ENCODE measurements at places on chromosomes 11 and 22.

DNA sequence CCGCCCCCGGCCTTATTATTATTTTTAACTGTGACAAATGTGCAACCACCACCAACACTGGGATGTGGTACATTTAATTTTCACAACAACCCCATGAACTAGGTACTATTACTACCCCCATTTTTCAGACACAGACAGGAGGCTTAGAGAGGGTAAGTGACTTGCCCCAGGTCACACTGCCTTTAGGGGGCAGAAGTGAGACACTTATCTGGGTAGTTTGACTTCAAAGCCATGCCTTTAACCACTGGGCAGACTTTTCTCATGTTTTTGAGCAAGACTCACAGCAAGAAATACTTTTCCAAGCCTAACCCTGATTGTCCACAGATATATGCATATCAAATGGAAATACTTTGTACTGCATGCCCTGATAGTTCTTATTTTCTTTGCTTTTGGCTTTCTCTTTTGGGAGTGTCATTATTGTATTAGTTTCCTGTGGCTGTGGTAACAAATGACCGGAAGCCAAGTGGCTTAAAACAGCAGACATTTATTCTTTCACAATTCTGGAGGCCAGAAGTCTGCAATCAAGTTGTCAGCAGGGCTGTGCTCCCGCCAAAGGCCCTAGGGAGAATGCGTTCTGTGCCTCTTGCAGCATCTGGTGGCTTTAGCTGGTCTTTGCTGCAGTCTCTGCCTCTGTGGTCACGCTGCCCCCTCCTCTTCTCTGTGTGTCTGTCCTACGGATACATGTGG lies 110.8 kb downstream of the GRIK4 start:
- no peak for DNase-seq

- peak; percentile 43 for DNase-seq
Measured at GRCh38 chr11:75996523-75997442, 181.8 kb downstream of the UVRAG start.

DNA sequence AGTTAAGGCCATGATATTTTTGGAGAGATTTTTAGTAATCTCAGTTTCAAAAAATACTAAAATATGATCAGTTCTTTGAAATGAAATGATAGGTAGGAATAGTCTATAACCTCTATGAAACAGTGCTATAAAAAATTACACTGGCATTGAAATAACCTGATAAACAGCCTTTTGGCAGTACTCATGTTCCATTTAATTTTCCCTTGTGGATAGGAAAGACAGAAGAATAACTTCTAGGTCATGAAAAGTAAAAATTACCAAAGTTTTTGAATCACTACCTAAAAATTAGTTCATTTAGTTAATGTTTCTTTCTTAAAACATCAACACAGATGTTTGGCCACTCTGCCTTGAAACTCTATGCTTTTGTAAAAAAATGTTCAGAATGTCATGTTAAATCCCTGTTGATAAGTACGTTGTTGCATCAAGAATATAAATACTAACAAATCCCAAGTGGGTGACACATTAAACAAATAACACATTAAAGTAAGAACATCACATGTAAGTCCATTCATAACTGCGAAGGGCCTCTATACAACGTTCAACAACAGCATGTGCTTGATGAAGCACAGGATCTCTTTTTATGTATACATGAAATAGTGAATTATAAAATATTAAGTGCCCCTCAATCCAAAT lies 290.2 kb downstream of the SWAP70 start:
- DNase-seq: no peak

- DNase-seq: no peak
Measured at GRCh38 chr22:21449531-21450319, 17.5 kb upstream of the TMEM191C start.

DNA sequence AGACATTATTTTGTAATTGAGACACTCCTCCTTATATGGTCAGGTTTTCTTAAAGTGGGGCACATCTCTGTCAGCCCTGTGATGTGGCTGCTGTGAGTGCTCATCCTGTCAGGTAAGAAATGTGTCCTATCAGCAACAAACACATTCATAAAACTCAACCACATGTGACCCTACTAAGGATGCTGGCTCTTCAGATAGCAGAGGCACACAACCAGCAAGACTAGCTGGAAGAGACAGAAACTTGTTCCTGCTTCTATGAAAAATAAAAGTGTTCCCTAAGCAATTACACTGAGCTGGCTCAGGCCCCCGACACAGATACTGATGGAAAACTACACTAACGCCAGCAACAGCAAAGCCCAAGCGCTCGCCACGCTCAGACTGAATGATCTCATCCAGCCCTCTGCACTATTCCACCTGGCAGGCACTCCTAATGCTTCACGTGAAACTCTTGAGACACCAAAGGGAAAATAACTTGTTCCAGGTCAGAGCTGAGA lies 49.8 kb upstream of the CYP2D6 start:
- DNase-seq: no peak

- no peak for DNase-seq
Measured at GRCh38 chr22:46963672-46964545, 201.5 kb downstream of the TBC1D22A start.

GRCh38 chr11:92702037-92702804 lies 267.2 kb upstream of the MTNR1B start:
- DNase-seq: no peak

DNA sequence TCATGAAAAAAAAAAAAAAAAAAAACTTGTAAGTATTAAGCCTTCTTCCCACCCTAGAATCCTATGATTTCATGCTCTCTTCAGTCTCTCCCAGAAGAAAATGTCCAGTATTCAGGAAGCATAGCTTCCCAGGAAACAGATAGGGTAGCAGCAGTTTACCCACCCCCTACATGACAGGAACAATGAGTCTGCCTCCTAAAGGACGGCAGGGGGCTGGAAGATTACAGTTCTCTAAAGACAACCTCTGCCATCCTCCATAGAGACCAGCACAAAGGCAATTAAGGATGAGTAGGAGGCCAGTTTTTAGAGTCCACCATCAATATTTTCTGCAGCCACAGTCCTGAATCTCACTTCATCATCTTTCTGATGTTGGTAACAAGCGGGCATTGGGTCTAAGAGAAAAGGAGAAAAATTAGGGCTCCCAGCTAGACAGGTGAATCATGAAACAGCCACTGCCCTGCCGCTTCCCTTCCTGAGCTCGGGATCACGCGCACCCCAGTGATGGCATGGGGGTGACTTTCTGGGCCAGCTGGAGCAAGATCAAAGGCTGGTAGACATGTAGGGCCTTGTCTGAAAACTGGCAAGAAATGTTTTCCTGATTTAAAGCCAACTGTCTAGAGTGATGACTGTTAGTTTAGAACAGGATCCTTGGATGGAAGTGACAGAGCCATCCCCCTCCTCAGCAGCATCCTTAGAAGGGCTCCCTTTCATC lies 322.8 kb downstream of the LARGE1 start:
- no peak for DNase-seq

DNA sequence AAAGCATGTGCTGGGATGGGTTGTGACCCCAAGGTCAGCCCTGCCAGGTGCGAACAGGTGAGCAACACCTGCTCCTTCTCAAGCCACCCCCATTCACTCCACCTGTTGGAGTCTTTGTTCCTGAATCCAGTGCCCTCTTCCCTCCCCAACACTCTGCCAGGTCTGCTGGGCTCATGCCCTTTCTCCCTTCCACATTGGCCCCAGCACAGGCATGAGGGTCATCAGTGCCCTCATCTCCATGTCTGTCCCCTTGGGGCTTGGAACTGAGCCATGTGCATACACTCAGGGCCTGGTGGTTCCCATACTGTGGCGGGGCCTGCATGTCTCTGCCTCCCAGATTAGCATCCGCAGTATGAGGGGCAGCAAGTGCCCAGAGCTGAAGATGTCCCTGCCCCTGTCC lies 19.1 kb downstream of the RFPL2 start:
- DNase-seq: no peak

DNA sequence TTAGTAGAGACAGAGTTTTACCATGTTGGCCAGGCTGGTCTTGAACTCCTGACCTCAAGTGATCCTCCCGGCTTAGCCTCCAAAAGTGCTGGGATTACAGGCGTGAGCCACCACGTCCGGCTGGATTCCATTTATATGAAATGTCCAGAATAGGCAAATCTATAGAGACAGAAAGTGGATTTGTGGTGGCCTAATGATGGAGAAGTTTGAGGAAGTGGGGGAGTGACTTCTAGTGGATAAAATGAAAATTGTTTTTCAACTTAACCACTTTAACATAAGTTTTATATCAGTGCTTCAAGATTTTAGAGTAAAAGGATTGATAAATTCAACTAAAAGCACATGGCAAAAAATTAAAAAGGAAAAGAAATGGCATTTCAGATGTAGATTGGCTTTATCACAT lies 66.2 kb downstream of the HIPK3 start:
- no peak for DNase-seq

DNA sequence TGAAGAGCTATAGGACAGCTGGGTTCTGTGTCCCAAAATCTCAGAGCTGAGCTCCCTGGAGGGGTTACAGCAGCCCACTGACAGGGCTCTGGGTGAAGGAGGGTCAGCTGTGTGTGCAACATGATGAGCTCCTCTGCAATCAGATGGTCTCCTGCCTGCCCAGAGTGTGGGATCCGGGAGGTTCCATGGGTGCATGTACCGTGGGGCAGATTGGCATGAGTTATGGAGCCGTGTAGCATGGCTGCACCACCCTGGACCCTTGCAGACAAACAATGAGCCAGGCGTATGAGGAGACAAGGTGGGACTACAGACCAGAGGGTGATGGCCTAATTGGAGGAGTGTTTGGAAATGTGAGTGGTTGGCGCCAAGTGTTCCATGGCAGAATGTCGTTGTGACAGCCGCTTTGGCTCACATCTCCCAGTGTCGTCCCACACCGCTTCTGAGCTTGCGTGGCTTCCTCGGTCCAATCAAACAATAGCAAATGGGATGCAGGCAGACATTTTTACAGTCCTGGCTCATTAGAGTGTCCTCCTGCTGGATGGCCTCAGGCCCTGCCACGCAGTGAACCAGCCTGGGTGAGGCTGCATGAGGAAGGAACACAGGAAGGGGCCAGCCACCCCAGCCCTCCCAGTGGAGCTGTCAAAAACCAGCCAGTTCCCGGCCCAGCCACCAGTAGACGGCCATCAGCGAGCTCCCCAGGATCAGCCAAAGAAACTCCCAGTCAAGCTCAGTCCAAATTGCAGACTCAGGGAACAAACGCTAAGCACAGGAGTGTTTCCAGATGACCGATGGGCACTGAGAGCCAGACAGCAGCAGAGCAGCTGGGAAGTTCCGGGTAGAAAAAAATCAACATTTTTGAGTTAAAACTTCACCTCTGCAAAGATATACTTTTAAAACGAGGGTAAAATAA lies 1066.9 kb downstream of the BRD1 start:
- DNase-seq: no peak

- no peak for DNase-seq
Measured at GRCh38 chr11:128766591-128767081, 72.8 kb downstream of the FLI1 start.

DNA sequence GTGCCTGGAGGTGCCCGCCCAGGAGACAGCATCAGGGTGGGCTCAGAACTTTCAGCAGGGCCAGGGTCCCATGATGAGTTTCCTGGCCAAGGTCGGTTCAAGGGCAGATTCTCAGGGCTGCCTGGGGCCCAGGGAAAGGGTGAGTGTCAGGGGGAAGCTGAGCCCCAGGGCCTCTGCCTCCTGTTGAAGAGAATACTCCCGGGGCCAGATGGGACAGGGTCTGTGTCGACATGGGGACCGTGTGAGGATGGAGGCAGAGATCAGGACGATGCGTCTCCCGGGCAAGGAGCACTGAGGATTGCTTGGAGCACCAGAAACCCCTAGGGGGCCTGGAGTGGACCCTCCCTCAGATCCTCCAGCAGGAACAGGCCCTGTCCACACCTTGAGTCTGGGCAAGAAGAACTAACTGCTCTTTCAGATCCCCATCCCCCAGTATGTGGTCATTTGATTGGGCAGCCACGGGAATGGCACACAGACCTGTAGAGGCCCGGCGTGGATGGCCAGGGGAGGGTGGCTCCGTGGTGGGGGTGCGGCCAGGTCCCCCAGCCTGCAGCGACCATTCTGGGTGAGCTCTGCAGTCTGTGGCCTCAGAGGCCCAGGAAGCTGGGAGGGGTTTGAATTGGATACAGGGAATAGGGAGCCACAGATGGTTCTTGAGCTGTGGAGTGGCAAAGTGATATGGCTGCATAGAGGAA lies 1078.7 kb downstream of the BRD1 start:
- DNase-seq: no peak

- DNase-seq: no peak
Measured at GRCh38 chr22:28810821-28811491, 10.6 kb upstream of the XBP1 start.

DNA sequence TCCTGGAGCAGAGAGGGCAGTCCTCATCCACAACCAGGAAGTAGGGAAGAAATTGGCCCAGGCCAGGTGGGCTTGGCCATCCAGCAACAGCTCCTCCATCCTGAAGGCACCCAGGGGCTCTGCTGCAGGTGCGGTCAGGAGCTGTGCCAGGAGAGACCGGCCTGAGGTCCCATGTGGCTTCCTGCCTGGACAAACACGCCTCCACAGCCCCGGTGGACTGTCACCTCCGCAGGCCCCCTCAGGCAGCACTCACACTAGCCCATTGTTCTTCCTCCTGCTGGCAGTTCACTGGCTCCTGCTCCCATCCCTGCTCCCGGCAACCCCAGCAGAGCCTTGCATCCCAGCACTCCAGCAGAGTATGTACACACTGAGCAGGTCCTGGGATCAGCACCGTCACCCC lies 16.0 kb upstream of the POU2AF1 start:
- no peak for DNase-seq

GRCh38 chr11:117146521-117146920 lies 2.4 kb downstream of the PAFAH1B2 start:
- no peak for DNase-seq

- DNase-seq: no peak
Measured at GRCh38 chr11:64048042-64048854, 12.5 kb downstream of the FLRT1 start.

DNA sequence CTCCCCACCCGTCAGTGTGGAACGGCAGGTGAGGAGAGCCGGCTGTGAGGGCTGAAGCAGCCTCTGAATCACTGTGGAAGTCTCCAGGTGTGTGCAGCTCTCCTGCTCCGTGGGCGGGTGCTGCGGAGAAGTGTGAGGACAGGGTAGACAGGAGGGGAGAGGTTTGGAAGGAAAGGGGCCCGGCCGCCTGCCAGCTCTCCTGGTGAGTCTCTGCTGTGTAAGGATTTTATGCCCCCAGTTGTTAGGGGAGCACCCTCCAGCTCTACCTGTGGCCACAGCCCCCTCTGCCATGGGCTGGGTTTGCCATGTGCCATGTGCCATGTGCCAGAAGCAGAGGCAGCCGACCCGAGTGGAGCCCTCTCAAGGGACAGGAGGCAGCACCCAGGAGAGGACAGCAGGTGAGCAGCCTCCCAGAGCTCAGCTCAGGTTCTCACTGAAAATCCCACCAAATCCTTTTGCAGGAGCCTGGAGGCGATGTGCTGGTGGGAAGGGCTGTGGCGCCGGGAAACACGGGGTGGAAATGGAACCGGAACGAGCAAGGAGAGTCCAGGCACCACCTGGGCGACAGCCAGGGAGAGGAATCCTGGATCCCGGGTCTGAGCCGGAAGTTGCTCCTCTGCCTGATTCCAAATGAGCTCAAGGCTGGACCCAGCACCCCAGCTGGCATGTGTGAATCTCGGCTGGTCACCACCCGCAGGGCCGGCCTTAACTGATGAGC lies 804.4 kb downstream of the BRD1 start:
- no peak for DNase-seq

- DNase-seq: no peak
Measured at GRCh38 chr11:19442554-19442910, 201.8 kb upstream of the E2F8 start.
